ENCODE measurements at places on chromosomes 16 and 17.
A peak's percentile ranks its signal among the peaks of the same experiment; 100 is the strongest.

DNA sequence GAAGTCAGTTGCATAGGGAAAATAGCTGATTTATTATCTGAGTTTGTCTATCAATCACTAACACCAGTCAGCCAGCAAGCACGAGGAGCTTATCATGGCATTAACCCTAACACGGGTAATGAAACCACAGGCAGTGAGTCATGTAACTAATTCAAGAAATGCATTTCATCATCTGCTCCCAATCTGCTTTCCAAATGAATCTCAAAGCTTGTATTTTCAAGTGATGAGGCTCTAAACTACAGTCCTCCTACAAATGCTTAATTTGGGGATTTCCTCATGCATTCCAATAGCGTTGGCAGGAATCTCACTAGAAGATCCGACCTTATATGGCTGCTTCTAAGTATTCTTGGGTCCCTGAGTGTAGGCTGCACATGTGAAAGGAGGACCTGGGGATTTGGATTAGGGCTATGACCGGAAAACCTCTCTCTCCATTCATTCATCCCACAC, 118.4 kb upstream of the HSBP1 start:
- no peak for DNase-seq

GRCh38 chr16:81547194-81547938, 102.8 kb downstream of the CMIP start:
- no peak for DNase-seq

DNA sequence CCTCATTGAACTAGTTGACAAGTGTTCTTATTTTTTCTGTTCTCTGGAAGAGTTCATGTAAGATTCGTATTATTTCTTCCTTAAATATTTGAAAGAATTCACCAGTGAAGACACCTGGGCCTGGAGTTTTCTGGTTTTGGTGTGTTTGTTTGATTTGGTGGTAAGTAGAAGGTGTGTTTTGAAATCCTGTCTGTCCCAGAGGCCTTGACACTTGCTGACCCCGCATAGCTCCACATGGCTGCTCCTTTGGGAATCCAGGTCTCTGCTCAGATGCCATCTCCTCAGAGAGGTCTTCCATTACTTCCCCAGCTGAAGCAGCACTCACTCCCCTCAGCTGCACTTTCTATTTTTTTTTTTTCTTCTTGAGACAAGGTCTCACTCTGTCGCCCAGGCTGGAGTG, 5.7 kb upstream of the NUP93 start:
- no peak for DNase-seq

DNA sequence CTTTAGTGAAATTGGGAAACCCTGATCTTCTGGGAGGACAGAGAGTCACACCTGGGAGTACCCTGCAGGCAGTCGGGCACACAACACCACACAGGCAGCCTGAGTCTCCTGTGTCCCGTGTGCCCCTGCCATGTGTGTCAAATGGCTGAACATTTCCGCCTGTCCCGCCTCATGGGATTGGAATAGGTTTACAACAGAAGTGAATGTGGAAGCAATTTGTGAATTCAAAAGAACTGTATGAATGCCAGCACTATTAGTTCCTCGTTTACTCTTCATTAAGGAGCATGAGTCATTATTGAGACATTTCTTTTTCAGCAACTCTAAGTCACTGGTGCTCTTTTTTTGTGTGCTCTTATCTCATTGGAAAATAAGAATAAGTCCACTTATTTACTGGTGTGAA, 226.5 kb downstream of the PMP22 start:
- no peak for DNase-seq

- no peak for DNase-seq
Measured at GRCh38 chr17:77245162-77245926, 104.6 kb downstream of the SEC14L1 start.

GRCh38 chr16:30443631-30444030, 2.0 kb downstream of the SEPHS2 start:
- no peak for DNase-seq

DNA sequence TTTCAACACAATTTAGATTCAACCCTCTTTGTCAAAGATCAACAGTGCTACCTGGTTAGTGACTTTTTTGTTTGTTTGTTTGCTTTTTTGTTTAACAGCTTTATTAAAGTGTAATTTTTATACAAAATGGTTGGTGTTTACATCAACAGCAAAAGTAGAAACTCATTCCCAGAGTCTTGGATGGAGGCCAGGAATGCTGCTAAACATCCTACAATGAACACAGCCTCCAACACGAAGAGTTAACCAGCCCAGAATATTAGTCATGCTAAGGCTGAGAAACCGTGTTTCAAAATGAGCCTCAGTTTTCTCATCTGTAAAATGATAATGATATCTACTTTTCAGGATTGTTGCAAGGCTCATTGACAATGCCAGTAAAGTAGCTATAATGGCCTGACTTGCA, 211.0 kb upstream of the MAF start:
- no peak for DNase-seq

DNA sequence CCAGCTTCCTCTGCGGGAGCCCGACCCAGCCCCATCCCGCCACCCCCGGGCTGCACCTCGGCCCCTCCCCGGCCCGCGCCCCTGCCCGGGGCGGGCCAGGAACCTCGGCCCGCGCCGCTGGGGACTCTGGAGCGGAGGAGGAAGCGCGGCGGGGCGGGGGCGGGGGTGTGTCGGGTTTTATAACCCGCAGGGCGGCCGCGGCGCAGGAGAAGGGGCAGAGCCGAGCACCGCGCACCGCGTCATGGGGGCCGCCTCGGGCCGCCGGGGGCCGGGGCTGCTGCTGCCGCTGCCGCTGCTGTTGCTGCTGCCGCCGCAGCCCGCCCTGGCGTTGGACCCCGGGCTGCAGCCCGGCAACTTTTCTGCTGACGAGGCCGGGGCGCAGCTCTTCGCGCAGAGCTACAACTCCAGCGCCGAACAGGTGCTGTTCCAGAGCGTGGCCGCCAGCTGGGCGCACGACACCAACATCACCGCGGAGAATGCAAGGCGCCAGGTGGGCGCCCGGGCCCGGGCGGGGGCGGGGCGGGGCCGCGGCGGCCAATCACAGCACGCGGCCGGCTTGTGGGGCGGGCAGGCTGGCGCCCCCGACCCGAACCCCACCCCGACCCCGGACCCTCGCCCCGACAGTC, at the start of gene ACE:
TSS of gene ACE (plus strand) at position 208 of the 626 bp plus-strand sequence. CDS start at position 242, 34 bp downstream.
- peak; percentile 71 for DNase-seq

GRCh38 chr17:50624321-50624934, 10.3 kb upstream of the ABCC3 start:
- DNase-seq: no peak

GRCh38 chr17:2250140-2251095, 53.2 kb downstream of the SMG6 start:
- no peak for DNase-seq

- DNase-seq: no peak
Measured at GRCh38 chr16:175011-175949, 1.2 kb upstream of the HBA1 start.

All from NAMALWA (cell line).